ENCODE measurements at places on chromosomes 6 and 20.

DNA sequence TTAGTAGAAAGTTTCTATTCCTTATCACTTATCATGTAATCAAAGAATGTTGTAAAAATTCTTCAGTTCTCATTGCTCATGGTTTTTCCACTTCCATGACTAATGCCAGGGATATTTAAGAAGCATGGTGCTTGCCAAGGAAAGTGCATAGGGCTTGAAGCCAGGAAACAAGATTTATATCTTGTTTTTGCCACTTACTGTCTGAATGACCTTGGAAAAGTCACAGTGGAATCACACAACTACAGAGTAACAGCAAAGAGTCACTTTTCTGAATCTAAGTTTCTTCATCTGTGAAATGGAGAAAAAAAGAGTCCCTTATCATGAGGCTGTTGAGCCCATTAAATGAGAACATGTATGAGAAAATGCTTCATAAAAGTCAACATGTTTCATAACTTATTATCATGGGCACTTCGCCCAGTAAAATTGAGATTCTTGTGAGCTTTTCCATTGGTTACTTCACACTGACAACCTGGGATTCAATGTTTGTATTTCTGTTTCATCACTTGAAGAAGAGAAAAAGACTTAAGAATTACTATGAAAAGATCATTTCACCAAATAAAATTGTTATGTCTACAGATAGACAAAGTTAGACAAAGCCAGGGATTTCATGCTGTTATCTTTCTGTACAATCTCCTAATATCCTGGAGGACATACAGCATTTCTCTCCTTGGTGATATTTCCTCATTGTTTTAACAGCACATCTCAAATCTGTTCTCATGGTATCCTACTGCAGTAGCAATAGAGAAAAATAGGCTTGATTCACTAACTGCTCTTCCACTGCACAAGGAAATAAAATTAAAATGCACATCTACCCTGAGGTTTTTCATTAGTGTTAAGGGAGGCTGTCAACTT, 7.6 kb upstream of the BMP5 start:
- DNase-seq, result no peak

- DNase-seq, result no peak
Measured at GRCh38 chr20:18072532-18072931, 14.8 kb upstream of the OVOL2 start.

DNA sequence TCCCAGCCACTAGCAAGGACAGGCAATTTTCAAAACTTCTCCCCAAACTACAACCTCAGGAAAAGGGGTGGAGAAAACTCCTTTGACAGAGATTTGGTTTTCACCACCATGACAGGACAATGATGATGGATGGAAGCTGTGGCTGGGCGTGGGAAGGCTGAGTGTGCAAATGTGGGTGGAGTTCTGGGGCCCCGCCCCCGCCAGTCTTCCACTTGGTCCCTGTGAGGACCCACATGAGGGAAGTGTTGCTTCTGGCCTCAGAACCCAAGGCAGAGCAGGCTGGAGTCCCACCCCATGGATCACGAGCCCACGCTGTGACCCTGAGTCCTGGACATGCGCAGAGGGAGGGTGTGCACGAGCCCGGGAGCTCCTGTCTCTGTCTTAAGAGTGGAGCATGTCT, 21.5 kb upstream of the MRGBP start:
- no peak for DNase-seq

GRCh38 chr6:5553767-5554166, 292.5 kb downstream of the FARS2 start:
- DNase-seq, result no peak

DNA sequence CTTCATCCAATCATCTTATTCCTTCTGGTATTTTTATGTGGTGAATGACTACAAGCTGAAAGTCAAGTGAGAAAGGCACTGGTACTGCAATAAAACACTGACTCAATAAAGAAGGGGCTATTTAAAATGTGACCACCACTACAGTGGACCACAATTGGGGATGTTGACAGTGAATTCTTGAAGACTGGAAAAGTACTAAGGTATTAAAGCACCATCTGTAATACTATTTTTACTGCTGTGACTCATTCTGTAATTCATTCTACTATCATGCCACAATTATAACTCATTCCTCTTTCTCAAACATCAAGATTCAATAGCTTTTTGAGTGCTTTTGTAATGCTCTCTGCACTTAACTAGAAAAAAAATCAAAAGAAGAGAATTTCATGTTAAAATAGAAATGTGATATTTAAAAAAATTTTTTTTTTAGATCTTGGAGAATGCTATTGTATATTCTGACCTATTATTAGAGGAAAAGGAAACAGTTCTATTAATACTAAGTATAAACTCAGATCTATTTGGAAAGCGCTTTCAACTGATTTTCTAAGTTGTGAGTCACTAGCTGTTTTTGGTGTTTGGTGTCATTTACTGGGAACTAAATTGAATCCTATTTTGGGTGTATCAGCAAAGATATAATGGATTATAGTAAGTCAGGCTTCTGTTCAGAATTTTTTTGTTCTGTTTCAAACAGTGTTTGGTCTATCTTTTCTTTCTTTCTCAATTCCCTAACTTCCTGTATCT, 104.7 kb upstream of the TMEM170B start:
- DNase-seq, result no peak

DNA sequence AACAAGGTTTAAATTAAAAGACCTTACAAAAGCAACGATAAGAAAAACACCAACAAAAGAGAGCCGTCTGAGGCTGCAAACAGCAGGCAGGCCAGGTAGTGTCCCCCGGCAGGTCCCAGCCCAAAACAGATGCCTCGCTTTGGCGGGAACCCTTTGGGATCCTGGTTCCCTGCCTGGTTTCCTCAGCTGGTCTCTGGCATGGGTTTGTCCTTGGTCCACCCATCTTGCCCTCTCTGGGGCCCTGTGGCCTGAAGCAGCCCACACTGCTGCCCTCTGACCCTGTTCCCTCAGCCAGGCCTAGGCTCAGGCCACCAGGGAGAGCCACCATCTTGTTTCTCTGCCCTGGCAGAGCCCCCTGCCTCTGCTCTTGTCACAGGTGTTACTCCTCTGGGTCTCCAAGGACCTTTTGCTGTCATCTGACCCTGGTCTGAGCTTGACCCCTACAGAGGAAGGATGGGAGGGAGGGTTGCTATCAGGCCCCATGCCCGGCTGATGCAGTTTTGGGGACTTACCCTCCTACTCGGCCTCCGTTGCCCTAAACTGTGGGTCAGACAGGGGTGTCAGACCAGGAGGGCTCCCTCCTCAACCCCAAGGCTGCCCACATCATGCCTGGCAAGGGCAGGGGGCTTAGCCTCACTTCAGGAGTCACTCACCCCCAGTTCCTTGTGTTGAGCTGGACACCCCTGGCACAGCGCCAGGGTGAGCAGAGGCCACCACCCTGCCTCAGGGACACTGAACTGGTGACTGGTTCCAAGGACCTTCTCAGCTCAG, 30.6 kb upstream of the GRM4 start:
- no peak for DNase-seq

GRCh38 chr6:158409451-158409850, 97.2 kb downstream of the TULP4 start:
- no peak for DNase-seq

Data from activated CD4-positive, alpha-beta T cell treated with anti-CD3 and anti-CD28 coated beads for 24 hours (primary cell).